ENCODE measurements at places on chromosomes 6 and 20.
A peak's percentile ranks its signal among the peaks of the same experiment; 100 is the strongest.

GRCh38 chr6:39037082-39037508, 11.5 kb upstream of the GLP1R start:
- no peak for DNase-seq

DNA sequence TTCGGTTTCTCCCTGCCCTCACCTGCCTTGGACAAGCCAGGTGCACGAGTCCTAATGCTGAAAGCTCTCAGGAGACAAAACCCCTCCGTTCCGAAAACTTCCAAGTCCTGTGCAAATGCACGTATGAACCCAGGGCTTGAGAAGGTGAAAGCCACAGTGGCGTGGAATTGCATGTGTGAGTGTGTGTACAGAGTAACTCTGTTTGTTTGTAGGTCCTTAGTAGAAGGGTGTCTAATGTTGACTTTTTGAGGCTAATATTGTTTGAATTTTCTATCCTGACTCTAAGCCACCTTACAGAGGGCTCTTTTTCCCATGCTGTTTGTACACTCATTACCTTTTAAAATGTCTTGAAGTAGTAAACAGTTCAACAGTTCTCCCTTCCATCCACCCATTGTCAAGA, 129.1 kb downstream of the FOXA2 start:
- DNase-seq: no peak

DNA sequence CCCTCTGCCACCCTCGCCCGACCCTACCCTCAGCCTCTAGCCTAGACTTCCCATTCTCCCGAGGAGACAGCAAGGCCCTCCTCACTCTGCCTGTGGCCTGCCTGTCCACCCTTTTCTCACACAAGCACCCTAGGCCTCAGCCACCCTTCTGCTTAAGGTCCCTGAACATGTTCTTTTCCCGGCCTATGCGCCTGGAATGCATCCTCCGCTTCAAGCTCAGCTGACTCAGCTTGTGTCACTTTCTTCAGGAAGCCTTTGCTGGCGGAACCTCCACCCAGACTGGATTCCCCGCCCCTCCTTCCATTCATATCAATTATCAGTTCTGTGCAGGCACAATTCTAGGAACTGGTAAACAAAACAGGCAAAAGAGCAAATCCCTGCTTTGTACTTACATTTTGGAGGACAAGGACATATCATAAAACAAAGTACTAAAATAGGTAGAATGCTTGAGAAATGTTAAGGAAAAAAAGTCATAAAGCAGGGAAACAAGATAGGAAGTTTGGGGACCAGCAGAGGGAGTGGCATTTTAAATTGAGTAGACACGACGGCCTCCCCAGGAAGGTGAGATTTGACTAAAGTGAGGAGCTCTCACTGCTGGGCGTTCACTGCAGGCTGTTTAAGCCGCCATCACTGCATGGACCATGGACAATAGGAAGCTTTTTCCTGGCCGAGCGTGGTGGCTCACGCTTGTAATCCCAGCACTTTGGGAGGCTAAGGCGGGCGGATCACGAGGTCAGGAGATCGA, 17.9 kb upstream of the SNHG17 start:
- no peak for DNase-seq

DNA sequence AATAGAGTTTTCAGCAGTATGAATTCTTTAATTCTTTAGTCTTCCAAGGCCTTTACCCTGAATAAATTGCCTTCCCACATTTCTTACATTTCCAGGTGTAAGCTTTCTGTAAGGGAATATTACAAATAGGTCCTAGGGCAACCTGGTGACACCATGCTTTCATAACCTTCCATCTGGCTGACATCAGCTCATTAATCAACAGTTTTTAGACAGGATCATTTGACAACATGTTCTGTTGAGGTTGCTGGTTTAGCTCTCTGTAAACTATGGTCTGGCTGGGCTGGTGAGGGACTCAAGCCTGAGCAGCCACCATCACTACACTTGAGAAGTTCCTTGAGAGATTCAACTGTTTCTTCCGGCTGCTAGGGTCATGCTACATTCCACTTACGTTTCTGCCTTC, 19.2 kb downstream of the FAM229B start:
- DNase-seq: no peak

DNA sequence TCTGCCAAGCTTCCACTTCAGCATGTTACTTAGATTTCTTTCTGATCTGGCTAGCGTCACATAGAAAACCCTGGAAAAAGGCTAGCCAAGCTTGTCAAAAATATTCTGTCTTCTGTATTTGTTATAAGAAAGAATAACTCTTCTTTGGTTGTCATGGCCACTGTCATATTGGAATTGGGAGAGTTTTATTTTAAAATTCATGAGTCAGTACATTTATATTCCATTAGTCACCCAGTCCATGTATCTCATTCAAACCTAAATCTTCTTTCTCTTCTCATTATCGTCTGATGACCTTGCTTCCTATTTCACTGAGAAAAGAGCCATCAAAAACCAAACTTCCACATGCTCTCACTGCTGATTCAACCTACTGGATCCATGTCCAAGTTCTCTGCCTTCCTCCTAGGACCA, 65.7 kb downstream of the EPM2A start:
- DNase-seq: no peak

- no peak for DNase-seq
These were observed 11.4 kb downstream of the TJAP1 start for GRCh38 chr6:43488667-43489276.

GRCh38 chr20:50654904-50655303, 36.4 kb downstream of the RIPOR3 start:
- no peak for DNase-seq

DNA sequence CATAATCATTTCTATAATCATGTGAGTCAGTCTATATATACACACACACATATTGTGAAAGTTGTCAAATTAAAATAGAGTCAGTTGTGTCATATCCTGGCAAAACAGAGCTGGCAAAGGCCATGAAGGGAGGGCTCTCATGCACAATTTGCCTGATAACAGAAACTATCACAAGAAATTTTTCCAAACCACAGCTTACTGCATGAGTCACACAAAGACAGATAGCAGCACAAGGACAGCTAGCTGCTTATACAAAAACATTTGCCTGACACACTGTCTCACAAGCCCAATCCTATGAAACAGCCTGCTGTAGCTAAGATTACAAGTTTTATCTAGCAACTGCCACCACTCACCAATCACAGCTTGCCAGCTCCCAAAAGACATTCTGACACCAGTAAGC, 848.5 kb upstream of the MAN1A1 start:
- DNase-seq: no peak

DNA sequence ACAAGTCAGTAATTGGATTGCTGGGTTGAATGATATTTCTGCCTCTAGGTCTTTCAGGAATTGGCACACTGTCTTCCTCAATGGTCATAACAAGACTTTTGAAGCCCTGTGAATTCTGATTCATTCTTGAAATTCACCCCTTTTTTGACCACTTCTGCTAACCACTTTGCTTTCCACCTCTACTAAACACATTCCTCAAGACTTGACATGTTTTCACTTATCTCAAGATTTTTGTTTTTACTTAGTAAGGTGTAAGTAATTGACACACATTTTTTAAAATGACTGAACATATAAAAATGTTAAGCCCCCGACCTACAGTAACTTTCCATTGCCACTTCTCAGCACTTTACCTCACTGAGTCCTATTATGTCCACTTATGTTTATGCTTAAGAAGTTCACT, 239.1 kb downstream of the GRM1 start:
- no peak for DNase-seq

DNA sequence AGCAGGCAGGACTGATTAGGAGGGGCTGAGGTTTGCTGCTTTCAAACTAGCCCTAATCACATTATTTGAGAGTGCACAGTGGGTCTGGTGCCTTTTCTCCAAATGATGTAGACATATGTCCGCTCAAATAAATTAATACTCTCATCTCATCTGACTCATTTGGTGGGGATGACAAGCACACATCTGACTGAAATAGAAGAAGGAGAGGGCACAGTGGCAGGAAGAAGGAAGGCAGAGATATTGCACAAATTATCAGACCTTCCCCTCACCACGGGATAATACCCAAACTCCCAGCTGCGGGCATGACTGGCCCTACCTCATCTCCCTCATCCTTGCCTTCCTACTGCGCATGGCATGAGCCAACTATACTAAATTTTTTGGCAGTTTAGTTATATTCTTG, 33.9 kb upstream of the TNFRSF21 start:
- no peak for DNase-seq

GRCh38 chr6:139710556-139710955, 336.1 kb upstream of the CITED2 start:
- DNase-seq: no peak

DNA sequence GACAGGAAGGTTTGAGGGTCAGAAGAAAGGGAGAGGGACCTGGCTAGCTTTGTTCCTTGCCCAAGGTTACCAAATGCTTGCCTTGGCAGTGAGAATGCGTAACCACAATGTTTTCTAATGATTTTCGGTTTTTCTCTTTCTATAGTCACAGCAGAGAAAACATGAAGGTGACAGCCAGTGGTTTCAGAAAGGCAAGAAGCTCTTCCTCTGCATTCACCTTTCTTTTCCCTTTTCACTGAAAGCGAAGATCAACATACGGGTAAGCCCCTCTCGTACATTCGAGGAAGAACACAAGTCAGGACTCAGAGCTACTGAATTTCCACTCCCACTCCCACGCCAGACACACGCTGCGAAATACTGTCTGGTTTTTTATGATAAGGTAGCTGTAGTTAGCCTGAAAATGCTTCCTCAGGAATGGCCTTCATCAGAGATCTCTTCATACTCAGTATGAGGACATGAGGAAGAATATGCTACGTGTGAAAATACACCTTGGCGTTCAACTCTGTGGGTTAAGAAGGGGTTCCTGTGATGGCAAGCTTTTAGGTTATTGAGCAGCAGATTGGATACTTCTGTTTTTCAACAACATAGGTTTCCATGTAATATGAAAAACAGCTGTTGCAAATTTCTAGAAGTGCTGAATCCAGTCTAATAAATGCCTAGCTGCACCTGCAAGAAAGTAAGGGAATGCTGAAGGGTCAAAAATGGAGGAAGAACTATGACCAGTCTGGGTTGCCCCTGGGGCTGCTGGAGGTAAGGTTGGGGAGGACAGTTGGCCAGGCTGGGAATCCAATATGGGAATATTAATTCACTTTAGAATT, 7.4 kb upstream of the CD83 start:
- no peak for DNase-seq

DNA sequence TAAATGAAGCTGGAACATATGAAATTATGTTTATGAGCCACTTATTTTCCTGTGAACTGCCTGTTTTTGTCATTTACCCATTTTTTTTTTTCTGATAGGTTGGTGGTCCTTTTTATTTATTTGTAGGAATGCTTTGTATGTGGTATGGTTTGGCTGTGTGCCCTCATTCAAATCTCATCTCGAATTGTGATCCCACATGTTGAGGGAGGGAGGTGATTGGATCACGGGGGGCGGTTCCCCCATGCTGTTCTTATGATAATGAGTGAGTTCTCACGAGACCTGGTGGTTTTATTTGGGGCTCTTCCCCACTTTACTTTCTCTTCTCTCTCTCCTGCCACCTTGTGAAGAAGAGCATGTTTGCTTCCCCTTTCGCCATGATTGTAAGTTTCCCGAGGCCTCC, 77.3 kb downstream of the CDH26 start:
- DNase-seq: no peak

- DNase-seq: peak; percentile 47
These were observed 82.9 kb upstream of the MLN start for GRCh38 chr6:33886673-33887144.

DNA sequence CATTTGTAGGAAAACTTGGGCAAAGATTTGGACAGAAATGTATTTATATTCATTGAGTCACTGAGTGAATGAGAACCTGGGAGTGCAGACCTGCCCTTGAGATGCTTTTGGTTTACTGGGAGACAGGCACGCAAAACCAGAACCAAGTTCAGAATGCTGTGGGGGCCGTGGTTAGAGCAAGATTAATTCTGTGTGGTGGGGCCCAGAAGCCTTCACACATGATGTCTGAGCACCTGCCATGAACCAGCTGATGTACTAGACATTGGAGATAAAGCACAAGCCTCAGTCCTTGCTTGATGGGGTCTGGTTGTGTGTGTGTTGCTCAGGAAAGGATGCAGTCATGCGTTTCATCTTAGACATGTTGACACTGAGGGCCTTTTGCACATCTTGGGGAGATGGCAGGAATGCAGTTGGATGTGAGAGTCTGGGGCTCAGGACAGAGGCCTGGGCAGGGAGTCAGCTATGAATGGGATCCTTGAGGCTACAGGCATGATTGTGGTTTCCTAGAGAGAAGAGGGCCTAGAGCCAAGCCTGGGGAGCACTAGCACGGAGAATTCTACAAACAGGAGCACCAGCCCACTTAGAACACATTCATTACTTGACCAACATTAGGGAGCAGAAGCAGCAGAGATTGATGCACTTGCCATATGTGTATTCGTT, 114.3 kb upstream of the TMEM181 start:
- DNase-seq: no peak

DNA sequence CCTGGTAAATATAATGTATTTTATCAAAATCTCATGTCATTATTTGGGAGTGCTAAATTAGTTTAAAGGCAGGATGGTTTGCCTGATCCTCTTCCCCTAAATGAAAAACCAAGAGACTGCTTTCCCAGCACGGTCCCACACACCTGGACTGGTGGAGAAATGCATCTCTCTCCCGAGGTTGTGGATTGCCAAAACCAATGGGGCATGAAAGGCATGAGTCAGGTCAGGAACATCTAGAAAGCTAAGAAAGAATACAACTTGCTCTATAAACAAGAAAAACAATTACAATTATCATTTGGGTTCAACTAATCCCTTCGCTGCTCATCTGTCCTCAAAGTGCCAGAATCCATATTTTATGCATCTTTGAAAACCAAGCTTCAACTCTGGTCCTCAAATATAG, 308.3 kb upstream of the IRAK1BP1 start:
- DNase-seq: no peak

DNA sequence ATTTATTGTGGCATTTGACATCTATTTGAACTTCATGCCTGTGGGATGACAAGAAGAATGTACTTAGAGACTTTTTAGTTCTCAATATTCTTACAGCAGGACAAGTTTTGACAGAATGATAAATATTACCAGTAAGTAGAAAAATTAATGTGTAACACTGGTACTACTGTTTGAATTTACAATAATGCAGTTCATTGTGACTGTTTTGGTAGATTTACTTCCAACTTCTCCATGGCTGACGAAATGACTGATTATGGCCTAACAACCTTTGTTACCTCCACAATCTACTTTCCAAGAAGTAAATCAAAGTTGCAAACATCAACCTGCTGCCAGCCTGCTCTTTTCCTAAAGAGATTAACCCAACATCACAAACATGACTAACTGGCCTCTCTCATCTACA, 38.5 kb downstream of the PAK5 start:
- no peak for DNase-seq

DNA sequence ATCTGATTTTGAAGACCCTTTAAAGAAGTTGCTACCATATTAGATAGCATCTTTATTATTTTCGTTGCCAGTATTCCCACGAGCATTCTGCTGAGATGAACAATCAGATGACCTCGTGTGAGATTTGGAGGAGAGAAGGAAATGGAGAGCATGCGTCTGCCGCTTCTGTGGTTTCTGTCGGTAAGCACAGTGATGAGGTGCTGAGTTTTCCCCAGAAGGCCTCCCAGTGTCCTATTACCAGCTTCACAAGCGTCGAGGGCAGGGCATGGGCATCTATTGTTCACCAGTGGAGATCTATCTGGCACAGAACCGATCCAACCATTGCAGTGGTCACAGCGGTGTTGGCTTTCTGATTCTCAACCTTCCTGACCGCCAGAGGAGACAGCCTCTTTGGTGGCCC, 29.4 kb downstream of the TRAF3IP2 start:
- no peak for DNase-seq

Data from stimulated activated CD4-positive, alpha-beta T cell treated with anti-CD3 and anti-CD28 coated beads, Interleukin-1b, Interleukin-23, amount 100 ng/mL, for 48 hours (primary cell).